ENCODE measurements at places on chromosomes 12 and 14. TPM values are rescaled to one million over a fixed set of nuclear protein-coding genes. Genes with fewer than 3 reads are reported as not detected.

Gene NGB
- total RNA-seq, result not detected

Gene ANO4
- 0.25 TPM for total RNA-seq

Gene MAP1LC3B2
- 0.44 TPM for total RNA-seq

Gene SIRT4
- 0.59 TPM for total RNA-seq

Gene PSMC1
- 235 TPM for total RNA-seq

Gene TBX3
- total RNA-seq, result 32.1 TPM

Gene ADCK1
- 9.1 TPM for total RNA-seq

Gene WNT5B
- total RNA-seq, result not detected

Gene ITPR2
- 14.6 TPM for total RNA-seq

Gene IAPP
- total RNA-seq, result not detected

Gene TMPRSS12
- total RNA-seq, result not detected

Gene AHNAK2
- total RNA-seq, result 65.5 TPM

Gene TEX52
- not detected for total RNA-seq

Gene PTGDR
- total RNA-seq, result not detected

Gene AGAP2
- 0.25 TPM for total RNA-seq

Gene NEUROD4
- not detected for total RNA-seq

Gene APOF
- not detected for total RNA-seq

Gene KRT86
- 0.10 TPM for total RNA-seq

Gene RBP5
- not detected for total RNA-seq

Gene KRT2
- not detected for total RNA-seq

Gene RILPL2
- 4.4 TPM for total RNA-seq

Gene FBXW8
- 9.7 TPM for total RNA-seq

Gene ANKLE2
- total RNA-seq, result 47.4 TPM

Gene C3AR1
- 0.30 TPM for total RNA-seq

Gene CIDEB
- 14.5 TPM for total RNA-seq

Gene TSHR
- total RNA-seq, result not detected

Gene C12orf50
- not detected for total RNA-seq

Gene ADAMTS20
- total RNA-seq, result not detected

Gene SPSB2
- total RNA-seq, result 3.9 TPM

Gene RPL10L
- not detected for total RNA-seq

Gene NPC2
- total RNA-seq, result 1,323 TPM

Gene TOMM20L
- total RNA-seq, result not detected

Gene STYK1
- total RNA-seq, result 7.3 TPM

Gene SLC38A4
- 0.10 TPM for total RNA-seq

Gene CERS5
- total RNA-seq, result 33.7 TPM

Gene GLT1D1
- not detected for total RNA-seq

Gene TESPA1
- not detected for total RNA-seq
